Stimulated activated CD8-positive, alpha-beta memory T cell treated with anti-CD3 and anti-CD28 coated beads, Interleukin-4, amount 100 ng/mL, for 1 hour (primary cell): ENCODE measurements at places on chromosomes 11 and 22.

- DNase-seq = no peak
These were observed 169.2 kb upstream of the CCDC90B start for GRCh38 chr11:83455356-83455755.

DNA sequence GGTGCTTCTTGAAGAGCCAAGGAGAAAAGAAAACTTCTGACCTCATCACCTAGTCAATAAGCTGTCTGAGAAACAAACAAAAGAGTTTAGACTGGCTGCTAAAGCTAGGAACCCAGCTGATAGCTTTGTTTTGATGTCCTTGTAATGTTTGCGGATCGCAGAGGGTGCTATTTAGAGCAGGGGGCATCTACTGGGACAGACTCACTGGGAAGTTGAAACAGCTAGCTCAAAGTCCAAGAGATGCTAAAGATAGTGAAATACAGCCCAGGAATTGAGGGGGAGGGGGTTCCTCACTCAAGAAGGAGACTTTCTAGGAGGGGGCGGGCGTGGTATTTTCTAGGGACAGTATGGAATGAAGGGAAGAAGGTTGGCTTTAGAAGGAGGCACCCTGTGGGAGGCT, 18.9 kb downstream of the ZBTB16 start:
- DNase-seq = no peak

DNA sequence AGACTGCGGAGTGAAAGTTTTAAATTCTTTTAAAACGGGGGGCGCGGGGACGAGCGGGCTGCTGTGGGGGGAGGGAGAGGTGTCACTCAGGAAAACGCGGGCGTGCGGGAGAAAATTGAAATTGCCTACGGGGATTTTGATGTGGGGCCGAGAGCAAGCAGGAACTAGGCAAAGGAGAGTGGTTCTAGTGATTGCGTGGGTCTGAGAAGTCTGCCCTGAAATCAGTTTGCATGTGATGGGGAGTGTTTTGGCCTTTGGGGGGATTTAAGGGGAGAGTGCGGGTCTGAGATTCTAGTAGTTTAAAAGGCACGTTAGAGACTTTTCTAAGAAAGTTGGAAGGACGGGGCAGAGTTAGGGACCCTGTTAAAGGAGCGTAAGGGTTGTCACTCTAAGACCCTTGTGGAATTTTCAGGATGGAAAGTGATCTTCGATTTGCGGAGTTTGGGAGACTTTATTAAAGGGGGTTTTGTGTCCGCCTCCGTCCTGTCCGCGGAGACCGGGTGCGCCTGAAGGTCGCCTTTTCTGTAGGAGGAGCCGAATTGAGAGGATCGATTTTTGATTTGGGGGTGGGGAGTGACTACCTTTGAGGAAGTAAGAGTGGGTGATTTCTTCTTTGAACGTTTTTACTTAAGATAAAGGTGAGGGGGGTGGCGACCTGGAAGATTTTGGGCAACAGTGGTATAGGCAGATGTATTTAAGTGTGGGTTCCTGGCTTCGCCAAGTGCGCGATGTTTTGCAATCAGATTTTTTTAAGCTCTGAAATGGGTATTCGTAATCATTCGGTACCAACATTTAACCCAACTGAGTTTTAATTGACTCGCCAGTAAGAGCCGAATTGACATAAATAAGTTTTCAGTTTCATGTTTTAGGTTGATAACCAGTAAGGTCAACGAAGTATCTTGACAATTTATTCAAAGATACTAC, 1.1 kb downstream of the EED start:
- DNase-seq = no peak

DNA sequence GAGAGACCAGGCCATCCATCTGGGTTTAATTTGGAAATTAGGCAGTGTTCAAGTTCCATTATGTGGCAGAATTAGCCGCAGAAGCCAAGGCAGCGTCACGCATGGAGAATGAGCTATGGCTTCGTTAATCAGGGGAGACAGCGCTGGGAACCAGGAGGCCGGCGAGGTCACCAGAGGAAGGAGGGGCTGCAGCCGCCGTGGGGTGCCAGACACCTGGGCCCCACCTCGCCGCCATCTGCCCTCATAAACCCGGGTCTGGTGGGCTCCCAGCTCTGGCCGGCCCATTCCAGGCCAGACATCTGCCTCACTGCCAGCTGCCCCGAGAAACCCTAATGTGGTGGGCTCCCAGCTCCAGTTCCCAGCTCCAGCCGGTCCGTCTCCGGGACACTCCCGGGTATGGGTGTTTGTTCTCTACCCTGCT, 676.9 kb downstream of the BRD1 start:
- DNase-seq = no peak

- DNase-seq = no peak
These were observed 3.4 kb upstream of the POU2AF1 start for GRCh38 chr11:111382451-111382850.

GRCh38 chr11:95923439-95923727, 524 bp downstream of the MTMR2 start:
- DNase-seq = no peak

DNA sequence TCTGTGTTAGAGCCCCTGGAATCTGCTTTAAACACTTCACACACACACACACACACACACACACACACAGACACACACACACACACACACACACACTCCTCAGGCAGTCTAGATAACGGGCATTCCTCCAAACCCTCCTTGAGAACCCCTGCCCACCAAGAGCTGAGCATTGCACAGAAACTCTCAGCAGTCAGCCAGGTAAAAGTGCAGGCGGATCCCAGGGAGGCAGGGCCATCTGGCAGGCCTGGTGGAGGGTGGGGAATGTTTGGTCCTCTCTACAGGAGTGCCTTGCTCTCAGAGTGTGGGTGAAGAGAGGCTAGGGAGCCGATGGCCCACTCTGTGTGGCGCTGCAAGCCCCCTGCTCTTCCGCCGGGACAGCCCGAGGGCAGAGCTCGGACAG, 190.2 kb downstream of the BUD13 start:
- no peak for DNase-seq

- no peak for DNase-seq
These were observed 5.0 kb downstream of the SIGIRR start for GRCh38 chr11:409600-410483.

GRCh38 chr22:48004936-48005335, 1242.5 kb downstream of the TBC1D22A start:
- no peak for DNase-seq

DNA sequence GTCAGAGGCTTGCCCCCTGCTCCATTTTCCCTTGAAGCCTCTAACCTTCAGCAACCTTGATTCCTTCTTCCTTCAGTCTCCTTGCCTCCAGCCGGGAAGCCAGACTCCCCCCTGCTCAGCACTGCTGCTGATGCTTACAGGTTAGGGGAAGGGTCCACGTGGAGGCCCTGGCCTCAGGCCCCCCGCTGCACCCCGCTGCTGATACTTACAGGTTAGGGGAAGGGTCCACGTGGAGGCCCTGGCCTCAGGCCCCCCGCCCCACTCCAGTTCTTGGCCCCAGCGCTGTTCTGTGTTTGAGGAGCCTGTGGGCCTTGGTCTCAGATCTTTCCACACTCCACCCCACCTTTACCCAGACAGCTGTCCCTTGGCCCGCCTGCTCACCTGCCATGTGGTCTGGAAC, 25.6 kb upstream of the PKNOX2 start:
- no peak for DNase-seq

DNA sequence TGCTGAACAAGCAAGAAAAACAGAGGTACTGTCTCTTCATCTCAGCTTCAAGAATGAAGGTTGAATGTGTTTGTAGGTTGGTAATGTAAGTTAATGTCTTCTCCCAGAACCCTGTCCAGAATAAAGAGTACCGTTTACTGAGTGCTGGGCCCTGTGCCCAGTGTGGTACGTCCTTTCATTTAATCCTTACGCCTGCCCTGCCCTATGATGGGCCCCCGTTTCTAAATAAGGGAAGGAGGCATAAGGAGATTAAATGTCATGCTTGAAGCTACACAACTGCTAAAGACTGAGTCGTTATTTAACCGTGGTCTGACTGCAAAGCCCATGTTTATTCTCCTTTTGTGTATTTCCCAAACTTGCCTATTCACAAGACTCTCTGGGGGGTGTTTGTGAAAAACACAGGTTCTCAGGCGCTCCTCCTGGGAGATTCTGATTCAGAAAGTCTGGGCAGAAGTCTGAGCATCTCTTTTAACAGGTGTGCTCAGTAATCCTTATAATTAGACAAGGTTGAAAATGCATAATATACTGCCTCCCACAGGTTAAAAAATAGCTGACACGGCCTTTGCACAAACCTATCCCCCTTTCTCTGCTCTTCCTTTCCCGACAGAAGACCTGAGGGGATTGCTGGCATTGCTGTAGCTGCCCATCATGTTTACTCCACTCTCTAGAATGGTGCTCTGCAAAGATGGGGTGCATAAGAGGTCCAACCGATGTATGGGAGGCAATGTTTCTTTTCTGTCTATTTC, 56.3 kb upstream of the ZBTB44 start:
- DNase-seq = no peak

GRCh38 chr11:108961095-108961494, 296.2 kb downstream of the DDX10 start:
- no peak for DNase-seq

DNA sequence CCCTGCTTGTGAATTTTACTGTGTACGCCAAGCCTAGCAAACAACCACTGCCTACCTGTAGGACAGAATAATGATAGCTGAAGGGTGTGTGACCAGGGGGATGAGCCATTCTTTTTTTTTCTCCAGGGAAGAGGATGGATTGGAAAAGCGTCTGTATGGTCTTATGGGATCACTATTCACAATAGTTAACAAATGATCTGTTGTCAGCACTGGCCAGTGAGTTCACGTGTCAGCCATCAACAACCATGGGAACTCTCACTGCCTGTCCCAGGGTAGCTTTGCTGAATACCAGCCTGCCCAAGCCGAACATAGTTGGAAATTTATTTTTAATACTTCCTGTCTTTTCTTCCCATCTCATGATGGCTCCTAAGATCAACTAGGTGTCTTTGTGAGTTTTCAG, 170.2 kb downstream of the ST3GAL4 start:
- no peak for DNase-seq

- DNase-seq = no peak
These were observed 9.6 kb downstream of the OR5A2 start for GRCh38 chr11:59416613-59417012.

DNA sequence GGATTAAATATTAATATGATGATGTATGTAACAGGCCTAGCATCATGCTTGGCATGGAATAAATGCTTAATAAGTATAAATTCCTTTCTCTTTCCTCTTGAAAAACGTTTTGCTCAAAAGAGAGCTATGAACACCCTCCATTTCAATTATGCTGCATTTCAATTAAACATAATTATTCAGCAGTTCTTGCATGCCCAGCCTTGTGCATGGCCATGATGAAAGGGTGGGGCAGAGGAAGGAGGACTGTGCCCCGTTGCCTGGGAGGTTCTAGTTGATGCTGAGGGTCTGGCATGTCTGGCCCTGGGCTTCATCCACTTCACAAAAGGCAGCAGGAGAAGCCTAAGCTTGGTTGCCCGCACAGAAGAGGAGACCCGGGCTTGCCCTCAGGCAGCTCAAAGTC, 73.6 kb upstream of the PHOX2A start:
- no peak for DNase-seq

DNA sequence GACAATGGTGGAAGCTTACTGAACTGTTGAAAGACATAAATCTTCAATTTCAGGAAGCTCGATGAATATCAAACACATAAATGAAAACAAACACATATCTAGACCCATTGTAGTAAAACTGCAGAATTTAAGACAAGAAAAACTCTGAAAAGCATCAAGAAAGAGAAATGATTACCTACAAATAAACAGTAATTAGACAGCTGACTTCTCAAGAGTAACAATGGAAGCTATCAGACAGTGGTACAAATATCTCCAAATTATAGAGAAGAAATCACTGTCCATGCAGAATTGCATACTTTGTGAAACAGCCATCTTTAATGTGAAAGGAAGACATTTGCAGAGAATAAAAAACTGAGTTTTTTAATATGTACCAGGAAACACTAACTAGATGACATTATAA, 45.7 kb downstream of the ANO3 start:
- DNase-seq = no peak

DNA sequence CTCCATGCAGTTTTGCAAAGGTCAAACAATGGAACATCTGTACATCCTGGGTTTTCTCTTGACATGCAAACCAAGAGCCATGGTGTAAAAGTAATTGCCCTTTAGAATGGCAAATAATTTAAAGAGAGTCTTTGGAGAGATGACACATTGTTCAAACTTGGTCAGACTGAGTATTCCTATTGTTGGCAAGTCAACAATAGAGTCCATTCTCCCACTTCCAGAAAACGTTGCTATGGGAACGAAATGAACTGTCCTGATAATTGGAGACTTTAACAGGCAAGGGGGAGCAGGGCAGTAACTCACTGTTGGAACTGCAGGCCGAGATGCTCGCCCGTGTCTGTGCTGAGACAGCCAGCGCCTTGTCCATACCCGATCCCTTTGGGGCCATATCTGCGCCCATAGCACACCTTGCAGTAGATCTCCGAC, 13.9 kb downstream of the CSRP3 start:
- DNase-seq = no peak

- DNase-seq = no peak
These were observed 2.6 kb downstream of the HTR3B start for GRCh38 chr11:113907152-113907551.

- DNase-seq = no peak
These were observed 27.3 kb upstream of the MUC5AC start for GRCh38 chr11:1130276-1131032.

DNA sequence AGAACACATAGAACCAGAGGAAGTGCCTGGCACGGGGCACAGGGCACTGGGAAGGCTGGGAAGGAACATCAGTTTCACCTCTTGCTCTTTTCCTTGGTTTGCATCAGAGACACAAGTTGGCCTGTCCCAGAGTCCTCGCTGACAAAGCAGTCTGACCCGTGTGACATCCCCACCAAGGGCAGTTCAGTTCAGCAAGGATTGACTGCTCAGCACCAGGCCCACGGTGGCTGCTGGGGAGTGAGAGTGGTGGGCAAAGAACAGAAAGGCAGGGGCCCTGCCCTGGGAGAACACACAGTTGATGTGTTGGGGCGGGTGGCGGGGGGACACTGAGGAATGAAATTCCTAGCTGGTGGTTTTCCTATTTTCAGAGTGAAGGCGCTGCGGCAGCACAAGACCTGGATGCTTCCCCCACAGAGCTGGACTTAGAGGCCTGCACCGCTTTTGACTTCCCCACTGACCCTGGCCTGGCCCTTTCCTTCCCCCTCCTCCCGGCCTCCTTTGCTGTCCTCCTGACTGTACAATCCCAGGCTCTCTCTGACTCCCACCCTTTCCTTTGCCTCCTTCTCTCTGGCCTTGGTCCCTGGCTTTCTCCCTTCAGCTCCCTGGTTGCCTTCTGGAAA, 2.2 kb upstream of the TMPRSS13 start:
- DNase-seq = no peak

DNA sequence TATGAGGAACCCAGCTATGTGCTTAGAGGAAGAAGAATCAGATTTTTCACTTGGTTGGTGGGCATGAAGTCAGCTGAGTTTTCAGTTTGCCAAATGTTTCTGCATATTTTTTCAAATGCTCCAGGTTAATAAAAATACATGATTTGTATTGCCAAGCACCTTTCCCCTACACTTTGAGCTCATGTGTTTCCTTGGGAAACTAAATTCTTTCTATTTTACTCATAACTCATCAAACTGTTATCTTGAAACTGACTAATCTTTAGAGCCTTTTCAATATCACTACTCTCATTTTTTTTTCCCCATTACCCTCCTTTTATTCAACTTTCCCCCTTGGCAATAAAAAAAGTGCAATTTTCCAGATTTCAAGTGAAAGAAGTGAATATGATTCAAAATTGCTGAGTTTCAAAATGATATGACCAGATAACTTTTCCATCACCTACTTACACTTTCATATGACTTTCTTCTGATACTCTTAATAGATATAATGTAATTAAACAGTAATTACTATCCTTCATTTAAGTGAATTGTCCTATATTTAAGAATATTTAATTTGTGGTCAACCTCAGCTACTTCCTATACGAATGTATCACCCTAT, 91.9 kb upstream of the SOX6 start:
- no peak for DNase-seq
